SK-MEL-5 (cell line): ENCODE measurements at places on chromosomes 3 and 15.

DNA sequence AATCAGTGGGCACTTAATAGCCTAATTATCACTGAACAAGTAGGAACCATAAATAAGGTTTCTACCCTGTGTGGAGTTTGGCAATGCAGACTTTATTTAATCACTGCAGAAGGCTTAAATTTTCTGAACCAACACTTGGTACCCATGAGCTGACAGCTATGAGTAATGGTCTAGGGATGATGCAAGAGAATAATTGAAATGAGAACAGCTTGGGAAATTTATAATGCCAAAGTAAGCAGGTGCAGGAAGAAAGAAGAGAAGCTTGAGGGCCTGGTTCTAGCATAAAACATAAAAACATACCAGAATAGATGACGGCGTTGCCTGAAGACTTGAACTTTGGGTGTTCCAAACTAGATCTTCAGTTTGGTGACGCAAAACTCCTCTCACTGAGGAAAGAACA, 67.0 kb downstream of the IMPG2 start:
- no peak for DNase-seq

DNA sequence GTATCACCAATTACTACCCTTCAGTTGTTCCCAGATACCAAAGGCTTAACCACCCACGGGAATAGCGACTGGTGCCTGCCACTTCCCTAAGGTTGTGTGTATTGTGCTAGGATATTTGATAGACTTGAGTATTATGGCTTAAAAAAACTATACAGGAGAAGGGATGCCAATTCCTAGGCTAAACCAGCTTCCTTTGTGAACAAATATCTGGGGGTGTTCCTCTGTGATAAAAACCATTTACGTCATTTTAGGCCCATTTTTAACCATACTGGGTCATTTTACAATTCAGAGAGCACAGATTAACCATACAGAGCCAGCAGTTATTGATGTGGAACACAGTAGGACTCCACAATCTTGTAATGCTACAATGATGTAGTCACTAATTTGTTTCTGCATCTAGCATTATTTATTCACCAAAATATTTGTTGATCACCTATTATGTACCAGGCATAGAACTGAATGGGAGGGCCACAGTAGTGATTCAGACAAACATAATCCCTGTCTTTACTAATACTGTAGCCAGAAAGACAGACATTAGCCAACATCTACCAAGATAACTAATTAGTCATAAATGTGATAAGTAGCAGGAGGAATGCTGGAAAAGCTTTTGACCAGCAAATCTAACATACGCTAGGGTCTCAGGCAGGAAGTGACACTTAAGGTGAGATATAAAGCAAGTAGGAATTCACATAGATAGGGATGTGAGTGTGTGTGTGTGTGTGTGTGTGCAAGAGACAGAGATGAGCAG, 184.8 kb downstream of the MECOM start:
- DNase-seq = no peak

DNA sequence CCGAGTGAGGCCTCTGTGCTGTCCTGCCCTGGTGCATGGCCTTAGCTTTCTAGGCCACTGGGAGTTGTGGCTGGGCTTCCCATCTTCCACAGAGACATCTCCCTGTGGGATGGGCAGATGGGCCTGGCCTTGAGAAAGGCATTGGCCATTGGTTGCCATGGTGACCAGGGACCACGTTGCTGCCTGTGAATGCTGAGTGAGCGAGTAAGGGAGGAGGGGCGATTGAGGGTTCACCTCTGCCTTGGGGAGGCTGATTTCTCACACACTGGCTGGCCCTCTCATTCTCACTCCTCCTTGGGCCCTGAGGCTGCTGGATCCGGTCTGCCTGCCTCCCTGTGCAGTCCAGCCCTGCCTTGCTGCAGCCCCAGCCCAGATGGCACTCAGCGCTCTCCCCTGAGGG, 26.4 kb upstream of the DOCK3 start:
- peak; percentile 13 for DNase-seq

- DNase-seq = no peak
Measured at GRCh38 chr15:68972201-68973065, 42.1 kb upstream of the NOX5 start.

DNA sequence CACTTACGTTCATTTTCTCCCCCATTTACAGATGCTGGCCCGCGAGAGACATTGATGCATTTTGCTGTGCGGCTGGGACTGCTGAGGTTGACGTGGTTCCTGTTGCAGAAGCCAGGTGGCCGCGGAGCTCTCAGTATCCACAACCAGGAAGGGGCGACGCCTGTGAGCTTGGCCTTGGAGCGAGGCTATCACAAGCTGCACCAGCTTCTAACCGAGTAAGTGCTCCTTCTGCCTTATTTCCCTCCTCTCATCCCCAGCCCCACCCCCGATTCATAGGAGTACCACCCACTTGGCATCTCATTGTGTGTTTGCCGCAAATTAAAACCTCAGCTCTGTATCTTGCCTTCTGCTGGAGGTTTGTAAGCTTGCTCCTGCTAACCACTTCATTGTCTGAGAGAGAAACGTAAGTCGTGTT, 163.3 kb downstream of the AKAP13 start:
- no peak for DNase-seq

- DNase-seq = no peak
Measured at GRCh38 chr3:43307226-43307625, 20.9 kb downstream of the SNRK start.

DNA sequence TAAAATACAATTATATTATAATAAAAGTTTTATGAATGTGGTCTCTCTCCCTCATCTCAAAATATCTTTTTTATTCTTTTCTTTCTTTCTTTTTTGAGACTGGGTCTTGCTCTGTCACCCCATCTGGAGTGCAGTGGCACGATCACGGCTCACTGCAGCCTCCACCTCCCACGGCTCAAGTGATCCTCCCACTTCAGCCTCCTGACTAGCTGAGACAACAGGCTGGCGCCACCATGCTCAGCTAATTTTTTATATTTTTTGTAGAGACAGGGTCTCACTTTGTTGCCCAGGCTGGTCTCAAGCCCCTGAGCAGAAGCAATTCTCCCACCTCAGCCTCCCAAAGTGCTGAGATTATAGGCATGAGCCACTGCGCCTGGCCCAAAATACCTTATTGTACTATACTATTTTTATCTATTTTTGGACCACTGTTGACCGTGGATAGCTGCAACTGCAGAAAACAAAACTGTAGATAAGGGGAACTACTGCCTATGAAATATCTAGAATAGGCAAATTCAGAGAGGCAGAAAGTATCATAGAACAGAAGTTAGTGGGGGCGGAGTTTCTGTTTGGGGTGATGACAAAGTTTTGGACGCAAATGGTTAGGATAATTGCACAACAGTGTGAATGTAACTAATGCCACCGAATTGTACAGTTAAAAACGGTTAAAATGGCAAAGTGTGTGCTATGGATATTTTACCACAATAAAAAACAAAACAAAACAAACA, 66.6 kb downstream of the SLC12A8 start:
- no peak for DNase-seq

DNA sequence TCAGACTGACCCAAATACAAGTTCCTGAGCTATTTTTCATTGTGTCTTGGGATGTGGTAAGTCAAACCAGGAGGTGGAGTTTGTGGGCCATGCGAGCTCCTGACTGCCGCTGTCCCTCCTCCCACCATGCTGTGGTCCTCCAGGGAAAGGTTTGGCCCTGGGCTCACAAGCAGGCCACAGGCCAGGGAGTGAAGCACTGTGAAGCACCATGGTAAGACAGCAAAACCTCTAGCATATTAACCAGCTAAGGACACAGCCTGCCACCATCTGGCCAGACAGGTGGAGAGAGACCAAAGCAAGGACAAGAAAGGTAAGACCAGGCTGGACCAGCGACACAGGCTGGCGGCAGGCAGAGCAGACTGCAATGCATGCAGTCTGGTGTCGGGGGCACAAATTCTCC, 15.3 kb downstream of the RAB43 start:
- no peak for DNase-seq

- no peak for DNase-seq
Measured at GRCh38 chr3:59695860-59696259, 646.0 kb upstream of the CFAP20DC start.

- no peak for DNase-seq
Measured at GRCh38 chr3:170178651-170179050, 2.9 kb downstream of the PHC3 start.

GRCh38 chr3:138854204-138854603, 19.5 kb upstream of the PIK3CB start:
- DNase-seq = no peak

DNA sequence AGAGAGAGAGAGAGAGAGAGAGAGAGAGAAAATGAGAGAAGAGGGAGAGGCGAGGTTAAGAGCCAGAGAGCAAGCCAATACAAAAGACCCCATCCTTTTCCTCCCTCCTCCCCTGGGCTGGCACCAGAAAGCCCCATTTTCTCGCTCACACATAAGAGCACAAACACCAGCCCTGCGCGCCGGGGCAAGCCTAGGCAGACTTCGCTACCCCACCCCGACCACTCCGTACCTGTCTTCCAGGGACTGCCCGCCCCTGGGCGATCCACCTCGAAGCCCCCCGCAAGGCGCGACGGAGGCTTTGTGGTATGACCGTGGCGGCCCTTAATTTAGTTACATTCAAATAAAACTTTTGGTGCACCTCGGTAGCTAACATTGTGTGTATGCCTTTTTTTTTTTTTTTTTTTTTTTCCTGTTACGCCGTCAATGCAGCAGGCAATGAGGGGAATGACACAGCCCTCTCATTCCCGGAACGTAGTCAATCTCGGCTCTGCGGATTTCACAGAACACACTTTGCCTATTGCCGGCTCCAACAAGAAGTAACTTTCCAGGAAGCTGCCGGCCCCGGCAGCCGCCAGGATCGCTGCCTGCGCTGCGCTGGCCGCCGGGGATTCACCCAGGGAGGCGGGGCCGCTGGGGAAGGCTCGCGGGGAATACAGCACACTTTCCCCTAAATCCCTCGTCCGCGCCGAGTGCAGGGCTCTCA, 7.7 kb downstream of the BCL6 start:
- no peak for DNase-seq

GRCh38 chr15:92068121-92068520, 214.6 kb downstream of the SLCO3A1 start:
- DNase-seq = no peak

DNA sequence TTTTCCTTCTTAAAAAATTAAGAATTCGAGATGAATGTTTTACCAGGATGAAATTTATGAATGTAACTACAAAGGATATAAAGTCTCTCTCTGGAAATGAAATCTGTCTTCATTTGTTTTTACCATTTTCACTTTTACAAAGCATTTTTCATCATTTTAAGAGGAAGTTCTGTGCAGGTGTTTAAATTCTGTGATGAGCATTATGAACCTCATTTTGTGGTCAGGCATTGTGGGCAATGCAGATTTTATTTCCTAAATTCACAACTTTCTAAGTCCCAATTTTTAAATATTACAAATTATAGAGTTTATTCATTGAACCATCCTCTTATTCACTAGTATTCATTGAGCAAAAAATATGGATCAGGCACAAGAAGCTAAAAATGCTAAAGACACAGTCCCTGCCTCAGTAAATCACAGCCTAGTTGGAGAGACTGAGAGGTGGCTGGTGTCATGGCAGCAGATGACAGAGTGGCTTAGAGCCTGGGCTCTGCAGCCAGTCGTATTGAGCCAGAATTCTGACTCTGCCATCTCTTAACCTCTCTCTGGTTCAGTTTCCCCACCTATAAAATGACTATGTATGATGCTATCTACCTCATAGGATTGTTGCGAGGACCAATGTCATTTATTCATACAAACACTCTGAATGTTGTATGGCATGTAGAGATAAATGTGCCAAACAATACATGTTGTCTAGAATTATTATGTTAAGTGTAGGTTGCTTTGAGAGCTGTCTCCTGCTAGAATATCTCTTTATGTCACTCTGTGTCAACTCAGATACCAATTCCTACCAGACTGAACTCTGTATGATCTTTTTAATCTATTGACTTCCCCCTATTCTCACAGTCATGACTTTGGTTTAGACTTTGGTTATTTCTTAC, 7.5 kb upstream of the TGFBR2 start:
- DNase-seq = no peak

GRCh38 chr3:128950223-128950938, 43.5 kb downstream of the CFAP92 start:
- DNase-seq = peak; percentile 41

DNA sequence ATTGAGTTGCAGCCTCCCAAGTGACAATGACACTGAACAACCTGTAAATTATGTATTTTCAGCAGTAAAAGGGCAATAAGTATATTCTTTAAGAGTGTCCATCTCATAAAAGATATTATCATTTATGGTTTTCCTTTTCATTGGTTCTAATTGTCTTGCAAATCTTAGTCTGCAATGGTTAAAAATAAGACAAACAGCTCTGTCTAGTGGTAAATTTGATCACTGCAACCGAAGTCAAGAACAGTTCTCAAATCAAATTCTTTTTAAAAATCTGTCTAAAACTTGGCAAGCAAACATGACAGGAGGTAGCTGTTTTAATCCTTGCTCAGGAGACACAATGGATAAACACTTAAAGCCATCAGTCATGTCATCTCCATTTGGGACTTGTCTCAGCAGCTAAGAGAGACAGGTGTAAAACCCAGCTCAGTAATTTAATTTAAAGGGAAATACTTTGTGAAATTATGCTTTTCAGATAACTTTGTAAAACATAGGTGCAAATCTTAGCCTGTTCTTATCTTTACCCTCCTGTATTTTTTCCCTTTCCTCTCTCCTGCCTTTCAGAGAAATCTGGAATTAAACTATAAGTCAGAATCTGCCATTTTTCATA, 150.3 kb upstream of the ARHGEF26 start:
- DNase-seq = peak; percentile 58

GRCh38 chr15:45387380-45388007, 9.2 kb upstream of the GATM start:
- no peak for DNase-seq

GRCh38 chr3:194333981-194334320, 17.2 kb downstream of the CPN2 start:
- DNase-seq = no peak

GRCh38 chr15:68349151-68349550, 71.6 kb downstream of the FEM1B start:
- DNase-seq = no peak

GRCh38 chr3:114498539-114499370, 204.9 kb downstream of the TIGIT start:
- peak; percentile 26 for DNase-seq

GRCh38 chr3:4672725-4673275, 179.7 kb downstream of the ITPR1 start:
- no peak for DNase-seq

DNA sequence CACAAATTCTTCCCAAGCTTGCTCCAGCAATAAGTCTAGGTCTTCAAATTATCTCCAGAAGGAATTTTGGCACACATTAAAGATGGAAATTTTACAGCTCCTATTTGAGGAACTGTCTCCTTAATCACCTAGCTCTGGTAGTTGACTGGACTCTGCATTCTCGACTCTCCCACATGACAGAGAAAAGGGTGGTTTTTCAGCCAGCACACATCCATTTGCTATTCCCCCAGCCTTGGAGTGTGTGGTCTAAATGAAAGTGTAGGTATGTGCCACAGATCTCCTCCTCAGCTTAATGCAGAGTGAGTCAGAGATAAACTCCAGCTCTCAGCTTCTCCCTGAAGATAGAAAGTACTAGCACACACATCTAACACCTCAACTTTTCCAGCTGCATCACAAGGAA, 62.2 kb upstream of the ALCAM start:
- no peak for DNase-seq
